ENCODE measurements at places on chromosomes 3 and 15.

- H3K4me3 ChIP-seq = no peak overlapping the region
- no peaks in the 10 kb centered on the region for H3K27me3 ChIP-seq
- DNase-seq = no peak
- no peaks in the 10 kb centered on the region for H3K4me1 ChIP-seq
- H3K36me3 ChIP-seq = no peaks in the 10 kb centered on the region
Observed at GRCh38 chr15:74041777-74042435, 40.4 kb downstream of the GOLGA6A start.

- no peaks in the 10 kb centered on the region for H3K27me3 ChIP-seq
- no peaks in the 10 kb centered on the region for H3K36me3 ChIP-seq
Observed at GRCh38 chr3:244041-244440, 47.5 kb downstream of the CHL1 start.

DNA sequence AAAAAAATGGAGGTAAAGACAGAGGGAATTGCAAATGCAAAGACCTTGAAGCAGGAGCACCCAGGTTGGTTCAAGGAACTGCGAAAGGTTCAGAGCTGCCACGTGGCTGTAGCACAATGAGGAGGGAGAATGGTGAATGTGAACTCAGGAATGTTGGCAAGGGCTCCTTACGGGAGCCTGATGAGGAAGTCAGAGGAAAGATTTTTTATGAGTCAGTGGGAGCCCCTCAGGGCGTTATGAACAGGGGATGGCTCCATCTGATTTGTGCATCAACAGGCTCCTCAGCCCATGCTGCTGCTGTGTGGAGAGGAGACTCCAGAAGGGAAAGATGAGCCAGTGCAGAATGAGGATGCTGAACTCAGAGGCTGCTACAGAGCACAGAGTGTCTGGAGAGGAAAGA, 194.4 kb downstream of the ARRDC4 start:
- no peak overlapping the region for H3K27ac ChIP-seq
- H3K36me3 ChIP-seq = no peaks in the 10 kb centered on the region
- no peaks in the 10 kb centered on the region for H3K27me3 ChIP-seq
- DNase-seq = no peak

GRCh38 chr15:39287322-39288195, 293.3 kb upstream of the THBS1 start:
- no peak overlapping the region for H3K4me3 ChIP-seq
- no peak for DNase-seq
- H3K36me3 ChIP-seq = no peaks in the 10 kb centered on the region
